Activated CD4-positive, alpha-beta T cell treated with anti-CD3 and anti-CD28 coated beads, Interleukin-2, amount 50 U/mL, for 16 hours (primary cell): ENCODE measurements at places on chromosomes 11 and 22.

DNA sequence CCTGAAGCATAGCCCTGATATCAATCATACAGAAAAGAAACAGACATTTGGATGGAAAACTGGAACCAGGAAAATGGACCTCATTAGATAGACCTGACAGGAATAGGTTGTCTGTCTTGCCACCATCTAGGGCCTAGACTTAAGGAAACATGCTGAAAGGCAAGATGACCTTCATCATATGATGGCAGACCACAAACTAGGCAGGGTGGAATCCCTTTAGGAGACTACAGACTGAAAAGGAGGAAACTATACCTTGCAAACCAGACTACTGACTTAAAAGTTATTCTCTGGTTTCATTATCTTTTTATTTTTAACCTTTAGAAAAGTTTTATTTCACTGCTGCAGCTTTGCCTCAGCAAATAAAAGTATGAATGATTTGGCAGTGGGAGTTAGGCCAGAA is 20.3 kb downstream of the SBF2 start:
- DNase-seq, result no peak

DNA sequence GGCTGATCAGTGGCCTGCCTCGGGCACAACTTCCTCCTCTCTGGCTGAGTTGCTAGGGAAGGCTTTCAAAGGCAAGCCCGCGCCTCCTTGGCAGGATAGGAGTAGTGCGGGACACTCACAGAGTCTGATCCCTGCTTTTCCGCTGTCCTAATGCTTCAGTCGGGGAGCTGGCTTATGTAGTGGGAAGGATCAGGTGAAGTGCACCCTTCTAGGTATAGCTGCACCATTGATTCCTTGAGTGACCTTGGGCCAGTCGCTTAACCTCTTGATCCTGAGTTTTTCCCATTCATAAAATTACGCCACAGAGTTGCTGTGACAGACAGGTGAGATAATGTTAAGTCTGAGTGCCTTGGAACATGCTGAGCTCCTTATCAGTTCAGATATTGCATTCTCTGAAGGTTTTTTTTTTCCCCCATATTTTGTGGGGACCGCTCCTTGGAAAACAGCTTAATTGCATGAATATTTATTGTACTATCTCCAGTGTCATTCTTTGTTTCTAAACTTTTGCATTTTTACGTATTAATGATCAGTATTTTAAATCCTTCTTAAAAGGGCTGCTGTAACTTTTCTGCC is 961 bp downstream of the IPO7 start:
- DNase-seq, result peak; percentile 34

DNA sequence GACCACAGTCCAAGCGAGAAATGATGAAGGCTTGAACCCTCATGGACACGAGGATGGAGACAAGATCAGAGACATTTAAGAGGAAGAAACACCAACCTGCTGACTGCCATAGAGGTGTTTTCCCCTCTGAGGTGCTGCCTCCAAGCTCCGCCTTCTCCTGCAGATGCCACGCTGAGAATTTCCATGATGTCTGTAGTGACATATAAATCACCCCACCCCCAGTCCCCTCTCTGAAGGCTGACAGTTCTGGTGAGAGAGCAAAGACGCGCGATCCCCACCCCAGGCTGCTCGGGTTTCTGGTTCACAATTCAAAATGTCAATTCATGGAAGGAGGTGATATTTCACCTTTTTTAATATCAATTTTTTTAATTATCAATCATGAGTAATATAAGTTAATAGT is 28.2 kb downstream of the LRRC32 start:
- DNase-seq, result no peak

- DNase-seq, result no peak
These were observed 113.5 kb upstream of the RCN1 start for GRCh38 chr11:31977343-31977742.
